Right cardiac atrium (tissue), 5 donors: ENCODE measurements at places on chromosomes 7 and 10. TPM values are rescaled to one million over a fixed set of nuclear protein-coding genes. Genes with fewer than 3 reads are reported as not detected.
A peak's percentile ranks its signal among the peaks of the same experiment; 100 is the strongest.

The CXCL12 gene
- 104 TPM for polyA plus RNA-seq

The VPS26A gene
- polyA plus RNA-seq: 19.7 TPM

The TMEM106B gene
- 20.8 TPM for polyA plus RNA-seq

The HMX2 gene
- not detected for polyA plus RNA-seq

The ENTPD7 gene
- polyA plus RNA-seq: 0.70 TPM

The CALD1 gene
- polyA plus RNA-seq: 93.9 TPM

The CYP3A7 gene
- polyA plus RNA-seq: not detected

- DNase-seq: no peak
Observed at GRCh38 chr10:124353091-124353815, 65.5 kb downstream of the OAT start.

GRCh38 chr10:1412531-1413189 lies 324.7 kb downstream of the ADARB2 start:
- no peak for DNase-seq

DNA sequence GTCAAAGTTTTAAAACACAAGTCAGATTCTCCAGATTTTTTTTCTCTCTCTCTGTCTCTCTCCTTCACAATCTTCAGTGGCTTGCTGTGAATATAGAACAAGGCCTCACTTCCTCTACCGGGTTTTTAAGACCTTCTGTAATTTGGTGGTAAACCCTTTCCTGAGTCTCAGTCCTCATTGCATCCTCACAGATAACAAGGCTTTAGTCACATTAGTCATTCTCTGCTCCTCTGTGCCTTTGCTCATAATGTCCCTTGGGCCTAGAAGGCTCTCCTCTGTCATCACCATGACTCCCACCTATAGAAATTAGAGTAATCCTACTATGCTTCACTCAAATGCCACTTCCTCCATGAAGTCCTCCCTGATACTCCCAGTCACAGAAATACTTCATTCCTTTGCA lies 172.7 kb upstream of the HPS1 start:
- no peak for DNase-seq

- no peak for DNase-seq
Observed at GRCh38 chr10:7085913-7086589, 324.8 kb downstream of the SFMBT2 start.

DNA sequence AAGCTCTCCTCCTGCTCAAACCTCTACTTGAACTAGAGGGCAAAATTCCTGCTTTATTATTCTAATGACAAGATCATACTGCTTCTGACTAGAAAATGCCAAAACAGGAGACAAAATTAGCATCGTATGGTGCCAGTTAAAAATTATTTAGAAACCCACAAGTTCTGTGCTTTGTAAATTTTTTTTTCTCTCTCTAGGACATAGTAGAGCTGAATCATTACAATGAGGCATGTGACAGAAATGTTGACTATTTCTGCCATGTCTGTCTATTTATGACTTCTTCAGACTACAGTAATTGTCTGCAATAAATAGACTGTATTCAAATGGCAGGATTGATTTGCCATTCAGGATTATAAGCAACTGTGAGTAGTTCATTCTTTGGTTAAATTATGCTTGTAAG lies 335.8 kb downstream of the PRPF18 start:
- no peak for DNase-seq

GRCh38 chr7:4235596-4235995 lies 446.5 kb upstream of the FOXK1 start:
- no peak for DNase-seq

- no peak for DNase-seq
Observed at GRCh38 chr7:139394540-139394939, 34.8 kb downstream of the LUC7L2 start.

- DNase-seq: no peak
Observed at GRCh38 chr10:132523561-132524442, 13.8 kb upstream of the INPP5A start.

DNA sequence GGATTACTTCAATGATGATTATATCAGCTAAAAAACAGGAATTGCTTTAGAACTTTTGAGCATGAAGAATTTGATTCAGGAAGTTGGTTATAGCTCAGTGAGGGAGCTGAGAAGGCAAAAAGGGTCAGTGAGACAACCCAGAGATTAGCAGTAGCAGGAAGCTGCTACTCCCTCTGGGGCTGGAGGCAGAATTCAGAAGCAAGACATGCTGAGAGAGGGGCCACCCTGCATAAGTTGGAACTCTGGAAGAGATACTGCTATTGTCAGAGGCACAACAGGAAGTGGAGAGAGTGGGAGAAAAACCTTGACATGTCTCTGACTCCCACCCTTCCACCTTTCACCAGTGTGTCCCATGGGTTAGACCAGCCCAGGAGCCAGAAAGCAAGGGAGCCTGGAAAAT lies 488.7 kb downstream of the ADRA2A start:
- DNase-seq: no peak

DNA sequence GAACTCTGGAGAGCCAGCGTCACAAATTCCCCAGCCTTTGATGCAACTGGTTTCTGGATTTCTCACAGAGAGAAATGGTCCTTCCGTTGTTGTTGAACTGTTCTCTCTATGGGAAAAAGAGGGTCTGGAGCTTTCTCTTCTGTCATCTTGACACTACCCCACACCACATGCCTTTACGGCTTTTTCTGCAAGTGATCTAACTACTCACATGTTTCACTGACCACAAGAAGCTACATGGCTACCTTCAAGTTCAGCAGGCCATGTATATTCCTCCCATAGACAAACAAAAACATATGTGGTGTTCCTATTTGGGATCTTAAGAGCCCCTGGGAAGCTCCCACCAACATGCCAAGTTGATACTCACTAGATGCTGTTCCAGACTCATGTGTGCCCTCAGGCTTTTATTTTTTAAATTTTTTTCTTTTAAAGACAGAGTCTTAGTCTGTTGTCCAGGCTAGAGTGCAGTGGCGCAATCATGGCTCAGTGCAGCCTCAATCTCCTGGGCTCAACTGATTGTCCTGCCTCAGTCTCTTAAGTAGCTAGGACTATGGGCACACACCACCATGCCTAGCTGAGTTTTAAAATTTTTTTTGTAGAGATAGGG lies 72.0 kb downstream of the RNF216 start:
- no peak for DNase-seq

GRCh38 chr10:113142601-113143362 lies 192.7 kb downstream of the TCF7L2 start:
- no peak for DNase-seq

DNA sequence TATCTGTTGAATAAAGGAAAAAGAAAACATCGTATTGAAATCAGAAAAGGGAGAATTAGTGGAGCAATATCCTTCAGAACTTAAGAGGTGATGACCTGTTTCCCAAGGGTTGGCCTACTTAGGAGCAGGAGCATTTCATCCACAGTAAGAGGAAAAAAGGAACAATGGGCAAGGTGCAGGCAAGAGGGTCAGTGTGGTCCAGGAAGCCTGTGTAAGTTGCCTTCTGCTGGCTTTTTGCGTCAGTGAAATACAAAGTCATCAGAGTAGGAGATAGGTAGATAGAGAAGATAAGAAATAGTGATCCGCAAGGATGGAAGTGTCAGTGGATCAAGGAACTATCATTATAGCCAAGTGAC lies 5.4 kb upstream of the ANKRD7 start:
- no peak for DNase-seq

DNA sequence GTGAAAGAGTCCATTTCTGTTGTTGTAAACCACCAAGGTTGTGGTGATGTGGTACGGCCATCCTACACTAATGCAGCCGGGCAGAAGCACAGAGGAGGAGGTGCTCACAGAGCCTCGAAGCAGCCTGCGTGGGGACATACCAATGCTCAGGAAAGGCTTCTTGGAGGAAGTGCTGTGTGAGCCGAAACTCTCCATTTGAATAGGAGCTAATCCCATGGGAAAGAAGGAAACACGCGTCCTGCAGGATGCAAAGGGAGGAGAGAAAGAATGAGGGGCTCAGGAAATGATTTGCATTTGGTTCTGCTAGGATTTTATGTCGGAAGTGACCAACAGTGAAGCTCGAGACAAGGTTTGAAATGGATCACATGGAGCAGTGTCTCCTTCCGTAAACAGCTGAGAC lies 477.9 kb upstream of the ANKRD30A start:
- DNase-seq: no peak

DNA sequence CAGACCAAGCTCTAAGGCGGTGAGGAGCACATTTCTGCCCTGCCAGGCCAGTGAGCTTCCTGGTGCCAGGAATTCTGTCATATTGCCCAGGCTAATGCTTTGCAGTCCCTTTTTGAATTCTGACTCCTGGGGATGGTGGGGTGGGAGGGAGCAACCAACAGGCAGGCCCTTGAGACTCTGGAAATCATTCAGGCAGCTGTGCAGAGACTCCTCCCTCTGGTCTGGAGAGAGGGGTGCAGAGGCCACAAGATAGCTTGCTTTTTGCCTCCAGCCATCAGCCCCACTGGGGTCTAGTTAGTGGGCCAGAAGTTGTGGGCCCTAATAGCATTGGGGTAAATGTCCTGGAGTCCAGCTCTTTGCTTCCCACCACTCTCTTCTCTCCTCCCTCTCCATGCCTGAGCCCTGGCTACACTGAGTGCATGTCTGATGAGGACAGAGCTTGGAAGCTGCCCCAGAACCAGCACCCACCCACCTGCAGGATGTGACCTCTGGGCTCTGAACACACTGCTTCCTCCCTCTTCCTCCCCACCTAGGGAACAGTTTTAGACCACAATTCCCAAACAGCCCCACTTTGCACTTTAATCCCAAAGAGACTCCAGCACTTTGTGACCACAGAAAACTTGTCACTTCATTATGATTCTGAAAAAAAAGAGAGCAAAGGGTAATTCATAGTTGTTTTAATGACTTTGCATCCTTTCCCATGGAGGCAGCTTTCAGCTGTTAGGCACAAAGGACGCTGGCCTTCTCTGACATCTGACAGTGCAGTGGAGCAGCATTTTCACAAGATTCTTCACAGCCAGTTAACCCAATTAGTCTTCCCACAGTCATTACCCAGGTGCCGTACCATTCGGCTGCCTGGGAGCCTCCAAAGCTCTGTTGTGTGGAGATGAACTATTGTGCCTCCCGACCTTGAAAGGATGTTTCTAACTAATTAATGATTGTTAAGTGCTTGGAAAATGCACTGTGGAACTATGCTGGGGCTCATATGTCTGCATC lies 262.5 kb downstream of the TRIL start:
- no peak for DNase-seq

DNA sequence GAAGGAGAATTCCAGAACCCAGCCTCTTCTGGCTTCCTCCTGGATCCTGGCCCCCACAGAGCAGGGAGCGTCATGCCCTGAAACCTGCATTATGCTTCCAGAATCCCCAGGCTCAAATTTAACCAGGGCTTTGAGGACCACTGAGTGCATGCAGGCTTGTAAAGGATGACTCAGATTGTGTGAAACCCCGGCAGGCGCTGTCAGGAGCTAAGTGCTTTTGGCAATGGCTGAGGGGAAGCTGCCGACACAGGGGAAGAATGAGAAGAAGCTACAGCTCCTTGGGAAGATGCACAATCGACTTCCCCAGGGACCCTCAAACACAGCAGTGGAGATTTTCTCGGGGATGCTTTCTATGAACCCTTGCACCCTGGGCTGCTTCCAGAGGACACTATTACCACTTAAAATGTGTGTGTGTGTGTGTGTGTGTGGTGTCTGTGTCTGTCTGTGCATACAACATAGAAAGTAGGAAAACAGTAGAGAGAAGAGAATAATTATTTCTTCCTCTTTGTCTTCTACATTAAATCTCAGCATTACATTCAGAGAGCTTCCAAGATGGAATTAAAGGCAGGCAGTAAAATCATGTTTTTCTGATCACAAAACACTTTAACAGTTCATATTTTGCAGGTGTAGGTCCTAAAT lies 183.5 kb upstream of the INHBA start:
- DNase-seq: peak; percentile 47

- DNase-seq: no peak
Observed at GRCh38 chr7:40348126-40348728, 213.4 kb downstream of the SUGCT start.

GRCh38 chr10:94174838-94175237 lies 181.1 kb downstream of the PLCE1 start:
- no peak for DNase-seq

DNA sequence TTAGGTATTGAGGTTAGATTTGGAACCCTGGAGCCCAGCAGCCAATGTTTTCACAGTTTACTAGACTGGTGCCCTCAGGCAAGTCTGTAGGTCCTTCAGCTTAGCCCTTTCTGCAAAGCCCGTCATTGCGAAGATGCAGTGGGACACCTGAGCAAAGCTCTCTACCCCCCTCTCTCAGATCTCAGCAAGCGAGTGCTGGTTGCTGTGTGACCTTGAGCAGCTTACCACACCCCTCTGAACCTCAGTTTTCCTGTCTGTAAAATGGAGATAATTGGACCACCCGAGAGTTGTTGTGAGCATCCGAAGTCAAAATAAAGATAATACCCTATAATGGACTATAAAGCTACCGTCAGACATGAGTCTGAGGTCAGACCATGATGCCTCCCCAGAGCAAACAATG lies 3.7 kb downstream of the NPC1L1 start:
- no peak for DNase-seq

- no peak for DNase-seq
Observed at GRCh38 chr10:114103284-114103683, 59.6 kb downstream of the ADRB1 start.

GRCh38 chr7:134565643-134566136 lies 16.8 kb downstream of the AKR1B15 start:
- DNase-seq: peak; percentile 48

- DNase-seq: no peak
Observed at GRCh38 chr10:64726466-64726865, 1205.3 kb downstream of the REEP3 start.
